ENCODE measurements at places on chromosomes 7 and 10.
A peak's percentile ranks its signal among the peaks of the same experiment; 100 is the strongest.

DNA sequence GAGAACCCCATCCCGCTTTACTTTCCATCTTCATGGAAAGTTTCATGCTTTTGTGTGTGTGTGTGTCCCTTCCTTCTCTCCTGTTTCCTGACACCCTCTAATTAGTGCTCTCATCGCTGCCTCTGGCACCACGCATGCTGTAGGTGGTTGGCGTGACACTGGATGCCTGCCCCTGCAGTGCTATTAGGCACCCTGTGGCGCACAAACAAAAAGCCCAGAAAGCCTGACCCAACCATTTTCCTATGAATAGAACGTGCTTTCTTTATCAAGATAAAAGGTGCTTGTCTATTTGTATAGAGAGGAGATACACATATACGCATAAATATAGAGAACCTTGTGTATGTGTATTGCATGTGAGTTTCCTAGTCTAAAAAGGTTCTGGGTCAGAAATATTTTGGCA is 120.8 kb upstream of the CDCA7L start:
- DNase-seq = no peak

DNA sequence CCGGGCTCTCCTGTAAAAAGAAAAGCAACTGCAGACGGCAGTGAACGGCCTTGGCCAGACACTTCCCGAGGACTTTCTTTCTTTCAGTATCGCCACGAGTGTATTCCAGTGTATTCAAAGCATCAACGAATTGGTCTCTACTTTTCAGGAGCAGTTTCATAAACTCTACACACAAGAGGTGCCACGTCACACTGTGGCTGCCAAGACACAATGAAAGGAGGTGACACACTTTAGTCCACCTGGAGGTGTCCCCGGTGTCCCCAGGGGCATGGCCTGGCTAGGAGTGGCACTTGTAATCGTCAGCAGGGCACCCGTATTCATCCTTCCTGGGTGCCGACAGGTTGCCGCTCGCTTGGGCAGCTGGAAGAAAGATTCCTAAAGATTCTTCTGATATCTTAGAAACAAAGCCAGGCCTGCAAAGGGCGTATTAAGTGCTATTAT is 5.0 kb downstream of the TNS3 start:
- DNase-seq = no peak

DNA sequence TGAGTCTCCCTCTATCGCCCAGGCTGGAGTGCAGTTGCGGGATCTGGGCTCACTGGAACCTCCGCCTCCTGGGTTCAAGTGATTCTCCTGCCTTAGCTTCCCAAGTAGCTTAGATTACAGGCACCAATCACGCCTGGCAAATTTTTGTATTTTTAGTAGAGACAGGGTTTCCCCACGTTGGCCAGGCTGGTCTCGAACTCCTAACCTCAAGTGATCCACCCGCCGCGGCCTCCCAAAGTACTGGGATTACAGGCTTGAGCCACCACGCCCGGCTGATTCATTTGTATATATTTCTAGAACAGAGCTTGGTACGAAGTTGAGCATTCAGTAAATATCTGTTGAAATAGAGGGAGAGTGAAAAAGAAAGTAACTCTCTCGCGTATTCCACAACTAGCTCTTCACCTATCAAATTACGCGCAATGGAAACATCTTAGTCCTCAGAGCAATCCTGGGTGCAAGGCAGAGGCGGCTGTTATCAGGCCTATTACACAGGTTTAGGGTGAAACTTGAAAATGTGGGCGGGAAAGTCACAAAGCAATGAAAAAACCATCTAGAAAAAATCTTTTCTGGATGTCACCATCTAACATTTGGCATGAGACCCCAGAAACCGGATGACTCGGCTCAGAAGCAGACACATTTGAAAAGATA is 707 bp upstream of the GHITM start:
- no peak for DNase-seq

GRCh38 chr7:155066417-155066950 is 3.6 kb upstream of the HTR5A start:
- DNase-seq = no peak

DNA sequence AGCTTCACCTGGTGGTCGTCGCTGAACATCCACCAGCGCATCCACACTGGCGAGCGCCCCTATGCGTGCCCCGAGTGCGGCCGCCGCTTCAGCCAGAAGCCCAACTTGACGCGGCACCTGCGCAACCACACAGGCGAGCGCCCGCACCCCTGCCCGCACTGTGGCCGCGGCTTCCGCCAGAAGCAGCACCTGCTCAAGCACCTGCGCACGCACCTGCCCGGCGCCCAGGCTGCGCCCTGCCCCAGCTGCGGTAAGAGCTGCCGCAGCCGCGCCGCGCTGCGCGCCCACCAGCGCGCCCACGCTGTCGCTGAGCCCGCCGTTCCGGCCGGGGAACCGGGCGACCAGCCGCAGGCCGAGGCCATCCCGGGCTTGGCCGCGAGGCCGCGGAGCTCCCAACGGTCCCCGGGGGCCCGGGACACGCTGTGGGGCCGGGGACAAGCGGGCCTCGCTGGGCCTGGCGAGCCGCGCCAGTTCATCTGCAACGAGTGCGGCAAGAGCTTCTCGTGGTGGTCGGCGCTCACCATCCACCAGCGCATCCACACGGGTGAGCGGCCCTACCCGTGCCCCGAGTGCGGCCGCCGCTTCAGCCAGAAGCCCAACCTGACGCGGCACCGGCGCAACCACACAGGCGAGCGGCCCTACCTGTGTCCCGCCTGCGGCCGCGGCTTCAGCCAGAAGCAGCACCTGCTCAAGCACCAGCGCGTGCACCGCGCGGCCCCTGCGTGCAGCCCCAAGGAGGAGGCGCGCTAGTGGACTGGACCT is 18.4 kb downstream of the ZNF775 start:
- DNase-seq = no peak

DNA sequence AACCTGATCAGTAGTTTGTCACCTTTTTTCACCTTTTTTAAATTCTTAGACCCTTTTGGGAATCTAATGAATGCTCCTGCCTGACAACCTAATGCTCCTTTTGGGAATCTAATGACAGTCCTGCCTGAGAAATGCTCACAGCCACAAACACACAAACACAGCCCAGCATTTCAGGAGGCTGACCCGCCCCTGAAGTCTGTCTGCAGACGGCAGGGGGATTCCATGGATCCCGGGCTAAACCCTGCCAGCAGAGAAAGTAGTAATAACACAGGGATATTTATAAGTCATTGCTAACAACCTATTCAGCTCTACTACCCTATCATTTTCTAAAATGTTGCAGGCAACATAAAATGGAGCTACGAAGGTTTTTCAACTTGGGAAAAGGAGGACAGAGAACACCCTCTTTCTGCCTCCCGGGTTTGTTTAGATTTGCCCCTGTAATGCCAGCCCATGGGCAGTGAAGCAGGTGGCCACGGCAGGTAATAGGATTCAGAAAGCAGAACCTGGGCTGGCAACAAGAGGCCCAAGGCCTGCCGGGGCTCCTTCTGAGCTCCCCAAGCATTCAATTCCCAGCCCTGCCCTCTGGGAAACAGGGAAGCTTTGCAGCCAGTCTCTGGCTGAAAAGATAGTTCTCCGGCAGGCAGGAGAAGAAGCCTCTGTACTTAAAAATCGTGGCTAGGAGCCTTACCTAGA is 65.2 kb downstream of the CREB3L2 start:
- DNase-seq = no peak

DNA sequence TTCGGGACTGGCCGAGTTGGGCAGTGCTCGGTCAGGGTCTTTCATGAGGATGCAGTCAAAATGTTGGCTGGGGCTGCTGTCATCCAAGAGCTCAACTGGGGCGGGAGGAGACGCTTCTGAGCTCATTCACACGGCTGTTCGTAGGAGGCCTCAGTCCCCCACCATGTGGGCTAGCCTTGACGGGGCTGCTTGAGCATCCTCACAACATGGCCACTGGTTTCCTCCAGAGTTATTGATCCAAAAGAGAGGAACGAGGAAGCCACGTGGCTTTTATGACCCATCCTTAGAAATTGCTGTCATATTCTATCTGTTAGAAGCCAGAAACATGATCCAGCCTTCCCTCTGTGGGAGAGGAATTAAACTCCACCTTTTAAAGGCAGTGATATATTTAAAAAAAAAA is 68.1 kb downstream of the GTF2IRD1 start:
- no peak for DNase-seq

- no peak for DNase-seq
Measured at GRCh38 chr7:157670490-157671357, 333.9 kb downstream of the DNAJB6 start.

GRCh38 chr10:63156236-63156635 is 23.1 kb downstream of the NRBF2 start:
- no peak for DNase-seq

DNA sequence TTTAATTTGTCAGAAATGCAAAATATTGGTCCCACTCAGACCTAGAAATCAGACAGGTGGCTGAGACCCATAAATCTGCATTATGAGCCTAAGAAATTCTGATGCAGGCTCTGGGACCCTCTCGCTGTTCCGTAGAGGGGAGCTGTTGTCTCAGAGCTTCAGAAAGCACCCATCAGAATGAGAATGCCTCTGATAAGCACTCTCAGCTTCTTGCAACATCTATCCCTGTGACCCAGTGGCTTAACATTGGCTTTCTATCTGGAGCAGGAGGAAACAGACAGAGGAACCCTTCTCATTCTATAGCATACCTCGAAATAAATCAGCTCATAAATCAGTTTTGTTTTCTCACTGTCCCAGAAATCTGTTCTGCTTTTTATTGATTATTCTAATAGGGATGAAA is 184.6 kb upstream of the SP4 start:
- DNase-seq = no peak

GRCh38 chr7:143512488-143513340 is 35.0 kb downstream of the TAS2R41 start:
- DNase-seq = no peak

- no peak for DNase-seq
Measured at GRCh38 chr10:8063935-8064334, 9.4 kb downstream of the GATA3 start.

GRCh38 chr10:11424456-11425295 is 186.8 kb downstream of the USP6NL start:
- DNase-seq = peak; percentile 76

DNA sequence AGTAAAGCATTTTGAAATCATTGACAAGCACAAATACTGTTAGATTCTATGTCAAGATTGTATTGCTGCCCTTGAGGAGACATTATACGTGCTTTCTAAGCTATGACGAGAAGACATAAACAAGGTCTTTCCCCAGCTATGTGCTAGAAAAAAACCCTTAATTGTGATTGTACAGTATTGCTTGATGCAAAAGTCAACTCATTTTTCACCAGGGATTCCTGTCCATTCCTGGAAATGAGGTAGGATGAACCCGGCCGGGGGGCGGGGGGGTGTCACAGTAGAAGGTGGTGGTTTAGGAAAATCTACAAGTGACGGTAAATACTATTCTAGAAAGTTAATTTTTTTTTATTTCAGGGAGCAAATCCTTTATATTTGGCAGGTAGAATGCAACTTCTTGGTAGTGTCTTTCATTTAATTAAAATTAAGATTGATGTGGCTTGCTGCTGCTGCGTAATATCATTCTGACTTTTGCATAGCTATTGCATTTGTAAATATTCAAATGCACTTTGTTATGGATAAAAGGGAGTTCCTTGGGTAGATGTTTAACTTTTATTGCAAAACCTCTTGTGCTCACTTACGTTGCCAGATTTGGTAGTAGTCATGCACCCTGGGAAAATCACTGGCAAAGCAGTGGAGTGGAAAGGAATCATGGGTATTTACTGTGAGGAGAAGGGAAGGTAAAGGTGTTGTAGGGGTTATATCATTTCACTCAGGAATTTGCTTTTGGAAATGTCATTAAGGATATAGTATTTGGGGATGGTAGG is 164.4 kb upstream of the PRPS1L1 start:
- DNase-seq = no peak
